ENCODE measurements at places on chromosomes 5 and 9.

- H3K4me1 ChIP-seq: no peaks in the 10 kb centered on the region
- peaks cover 3% of the 10 kb centered on the region for H3K27me3 ChIP-seq
- H3K27ac ChIP-seq: no peak overlapping the region
- no peaks in the 10 kb centered on the region for H3K36me3 ChIP-seq
- DNase-seq: no peak
These were observed 13.2 kb upstream of the SLC25A48 start for GRCh38 chr5:135821061-135821801.

DNA sequence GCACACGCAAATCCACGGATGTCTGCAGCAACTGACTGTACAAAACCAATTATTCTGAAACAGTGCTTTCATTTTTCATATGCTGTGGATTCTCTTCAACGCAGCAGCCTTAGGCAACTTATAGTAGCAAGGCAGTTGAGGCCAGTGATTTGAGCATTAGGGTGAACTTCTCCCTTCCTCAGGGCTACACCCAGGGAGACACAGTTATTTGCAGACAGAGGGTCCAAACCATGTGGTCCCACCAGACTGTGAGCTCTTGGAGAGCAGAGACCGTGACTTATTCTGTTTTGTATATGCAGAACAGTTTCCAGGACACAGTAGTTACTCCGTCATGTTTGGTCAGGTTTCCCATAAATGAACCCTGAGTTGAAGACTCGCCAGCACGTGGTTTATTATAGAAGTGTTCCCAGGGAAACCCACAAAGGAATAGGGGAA lies 19.0 kb upstream of the WHRN start:
- H3K4me1 ChIP-seq: peaks cover 3% of the 10 kb centered on the region
- H3K4me3 ChIP-seq: no peak overlapping the region
- no peak for DNase-seq
- no peak overlapping the region for H3K27ac ChIP-seq

DNA sequence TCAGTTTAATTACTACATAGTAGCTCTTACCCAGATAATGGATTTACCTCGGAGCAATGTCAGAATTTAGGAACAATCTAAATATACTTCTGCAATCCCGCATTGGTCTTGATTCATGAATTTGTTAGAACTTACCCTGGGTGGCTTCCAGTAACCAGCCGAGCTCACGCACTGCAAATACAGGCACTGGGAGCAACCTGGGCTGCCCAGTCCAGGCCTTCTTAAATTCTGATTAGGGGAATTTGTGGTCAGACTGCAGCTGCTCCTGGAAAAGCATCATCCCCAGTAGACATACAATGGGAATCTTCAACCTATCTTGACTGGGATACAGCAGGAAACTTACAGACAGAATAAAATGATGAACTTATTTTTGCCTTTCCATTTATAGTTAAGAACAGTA lies 270.3 kb downstream of the SPOCK1 start:
- H3K36me3 ChIP-seq: no peaks in the 10 kb centered on the region
- H3K4me1 ChIP-seq: no peaks in the 10 kb centered on the region
- no peak for DNase-seq
- H3K4me3 ChIP-seq: no peak overlapping the region
- H3K27me3 ChIP-seq: no peaks in the 10 kb centered on the region

GRCh38 chr5:180121826-180122413 lies 50.4 kb upstream of the RNF130 start:
- H3K4me1 ChIP-seq: no peaks in the 10 kb centered on the region
- H3K36me3 ChIP-seq: no peaks in the 10 kb centered on the region
- H3K4me3 ChIP-seq: no peak overlapping the region
- DNase-seq: no peak
- no peak overlapping the region for H3K27ac ChIP-seq

- H3K4me1 ChIP-seq: no peaks in the 10 kb centered on the region
- H3K4me3 ChIP-seq: no peak overlapping the region
These were observed 2.0 kb upstream of the DBH start for GRCh38 chr9:133634081-133634691.

- peaks cover 54% of the 10 kb centered on the region for H3K36me3 ChIP-seq
- no peak overlapping the region for H3K27ac ChIP-seq
- H3K27me3 ChIP-seq: no peaks in the 10 kb centered on the region
- no peak for DNase-seq
- H3K4me3 ChIP-seq: no peak overlapping the region
These were observed 127.0 kb upstream of the CACNA1B start for GRCh38 chr9:137750566-137750965.

GRCh38 chr5:9861666-9862256 lies 231.6 kb upstream of the TAS2R1 start:
- H3K4me1 ChIP-seq: peaks cover 10% of the 10 kb centered on the region
- H3K27me3 ChIP-seq: peaks cover 8% of the 10 kb centered on the region
- no peak overlapping the region for H3K4me3 ChIP-seq
- H3K36me3 ChIP-seq: no peaks in the 10 kb centered on the region

DNA sequence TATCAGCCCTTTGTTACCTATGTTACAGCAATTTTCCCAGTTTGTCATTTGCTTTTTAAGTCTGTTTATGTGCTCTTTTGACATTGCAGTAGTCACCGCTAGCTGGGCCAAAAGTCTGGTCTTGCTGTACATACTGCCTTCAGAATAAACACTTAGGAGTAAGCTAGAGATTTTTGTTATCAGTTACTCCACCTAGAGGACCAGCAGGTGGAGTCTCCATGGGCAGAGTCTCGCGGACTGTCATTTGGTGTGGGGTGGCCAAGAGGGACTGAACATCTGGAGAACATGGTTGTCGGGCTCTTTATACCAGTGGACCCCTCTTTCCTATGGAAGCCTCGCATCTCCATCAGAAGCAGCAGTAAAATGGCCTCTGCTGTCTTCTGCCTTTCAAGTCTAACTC lies 10.8 kb upstream of the MGAT1 start:
- H3K27ac ChIP-seq: no peak overlapping the region
- H3K4me1 ChIP-seq: peaks cover 27% of the 10 kb centered on the region
- DNase-seq: no peak

DNA sequence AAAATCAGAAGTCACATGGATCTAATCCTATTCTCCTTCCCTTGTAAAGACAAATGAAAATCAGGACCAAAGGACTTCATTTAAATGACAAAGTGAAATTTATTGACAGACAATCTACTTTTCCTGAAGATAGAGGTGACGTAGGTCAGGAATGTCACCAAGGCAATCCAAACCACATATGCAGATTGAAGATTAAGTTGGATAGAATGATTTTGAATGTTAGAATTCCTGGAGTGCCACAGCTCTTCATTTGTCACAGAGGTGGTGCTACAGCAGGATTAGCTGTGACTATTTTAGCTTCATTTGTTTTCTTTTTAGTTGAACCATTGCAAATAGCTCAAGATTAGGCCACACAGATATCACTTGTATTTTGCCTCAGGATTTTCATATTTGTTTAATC lies 736.0 kb upstream of the ARRDC3 start:
- H3K4me1 ChIP-seq: no peaks in the 10 kb centered on the region
- no peak overlapping the region for H3K27ac ChIP-seq
- no peak for DNase-seq

- no peak overlapping the region for H3K27ac ChIP-seq
- no peaks in the 10 kb centered on the region for H3K4me1 ChIP-seq
- H3K27me3 ChIP-seq: no peaks in the 10 kb centered on the region
- H3K36me3 ChIP-seq: peaks cover 17% of the 10 kb centered on the region
- peak; percentile 7 for DNase-seq
- no peak overlapping the region for H3K4me3 ChIP-seq
These were observed 65.7 kb downstream of the ZDHHC21 start for GRCh38 chr9:14627513-14627912.

- DNase-seq: no peak
- H3K4me1 ChIP-seq: no peaks in the 10 kb centered on the region
- no peak overlapping the region for H3K4me3 ChIP-seq
- H3K36me3 ChIP-seq: peaks cover 37% of the 10 kb centered on the region
These were observed 28.7 kb downstream of the SMIM32 start for GRCh38 chr5:136164226-136164625.

DNA sequence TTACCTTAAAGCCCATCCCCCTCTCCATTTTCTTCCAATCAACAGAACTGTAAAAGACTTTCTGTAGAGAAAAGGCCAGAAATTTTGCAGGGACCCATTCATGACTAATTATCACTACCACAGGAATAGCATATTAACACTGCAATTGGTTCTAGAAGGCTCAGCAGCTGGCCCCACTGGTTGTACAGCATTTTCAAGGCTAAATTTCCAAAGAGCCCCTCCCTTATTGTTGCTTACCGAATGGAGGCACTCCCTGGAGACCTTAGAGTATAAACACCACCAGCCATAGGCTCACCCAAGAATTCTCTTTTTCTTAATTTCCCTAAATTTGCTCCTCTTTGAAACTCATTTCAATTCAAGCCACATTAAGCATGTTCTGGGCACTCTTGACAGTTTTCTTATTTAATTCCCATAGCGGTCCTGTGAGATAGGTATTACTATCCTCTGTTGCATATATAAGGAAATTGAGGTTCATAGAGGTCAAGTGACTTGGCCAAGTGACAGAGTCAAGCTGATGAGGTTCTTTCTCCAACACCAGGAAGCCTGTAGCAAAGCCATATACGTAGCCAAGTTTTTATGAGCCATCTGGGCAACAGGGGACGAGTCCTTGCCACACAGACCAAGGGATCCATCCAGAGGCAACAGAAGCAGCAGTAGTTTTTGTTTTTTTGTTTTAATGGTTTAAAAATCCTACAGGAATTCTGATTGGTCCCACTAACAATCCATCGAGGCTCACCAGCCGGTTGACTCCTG lies 83.9 kb upstream of the NR5A1 start:
- no peak overlapping the region for H3K4me3 ChIP-seq
- no peaks in the 10 kb centered on the region for H3K36me3 ChIP-seq
- no peak for DNase-seq
- H3K27ac ChIP-seq: no peak overlapping the region
- H3K27me3 ChIP-seq: no peaks in the 10 kb centered on the region
- H3K4me1 ChIP-seq: peaks cover 3% of the 10 kb centered on the region

GRCh38 chr9:113274474-113275156 lies 757 bp downstream of the CDC26 start:
- H3K4me3 ChIP-seq: peak overlapping the region; percentile 86
- H3K27ac ChIP-seq: peak overlapping the region; percentile 95
- peaks cover 18% of the 10 kb centered on the region for H3K4me1 ChIP-seq

DNA sequence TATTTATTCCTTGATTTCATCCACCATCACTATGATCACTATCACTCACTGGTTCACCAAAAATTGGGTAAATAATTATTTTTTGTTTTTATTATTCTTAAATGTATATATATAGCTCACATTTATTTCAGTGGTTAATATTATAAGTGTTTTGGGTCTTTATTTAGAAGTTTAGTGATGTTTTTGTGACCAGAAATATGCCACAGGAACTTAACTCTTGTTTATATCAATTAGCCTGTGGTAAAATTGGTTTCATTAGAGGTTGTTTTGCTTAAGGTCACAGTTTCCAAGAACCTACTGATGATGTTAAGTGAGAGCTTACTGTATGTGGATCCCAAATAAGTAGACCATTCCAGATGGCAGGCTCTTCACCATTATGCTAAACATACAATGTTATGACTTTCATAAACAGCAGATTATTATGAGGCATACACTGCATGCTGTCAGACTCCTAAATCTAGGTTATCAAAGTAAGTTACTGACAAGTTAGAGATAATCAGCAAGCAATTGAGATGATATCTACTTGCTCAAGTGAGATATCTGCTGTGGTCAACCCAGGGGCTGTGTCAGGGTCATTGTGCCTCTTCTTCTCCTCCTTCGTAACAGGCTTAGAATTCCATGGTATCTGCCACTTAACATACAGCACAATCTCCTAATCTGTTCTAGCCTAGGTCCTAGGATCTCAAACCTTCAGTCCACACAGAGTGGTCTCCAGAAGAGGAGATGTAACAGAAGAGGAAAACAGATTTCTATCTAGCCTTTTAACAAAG lies 57.6 kb downstream of the NR3C1 start:
- no peaks in the 10 kb centered on the region for H3K27me3 ChIP-seq
- no peak overlapping the region for H3K4me3 ChIP-seq
- no peak overlapping the region for H3K27ac ChIP-seq
- H3K4me1 ChIP-seq: no peaks in the 10 kb centered on the region
- no peaks in the 10 kb centered on the region for H3K36me3 ChIP-seq

All from large intestine (tissue), 12 donors.